ENCODE measurements at places on chromosomes 1 and 21.

GRCh38 chr21:35909456-35910223 is 150.7 kb downstream of the SETD4 start:
- DNase-seq, result no peak

DNA sequence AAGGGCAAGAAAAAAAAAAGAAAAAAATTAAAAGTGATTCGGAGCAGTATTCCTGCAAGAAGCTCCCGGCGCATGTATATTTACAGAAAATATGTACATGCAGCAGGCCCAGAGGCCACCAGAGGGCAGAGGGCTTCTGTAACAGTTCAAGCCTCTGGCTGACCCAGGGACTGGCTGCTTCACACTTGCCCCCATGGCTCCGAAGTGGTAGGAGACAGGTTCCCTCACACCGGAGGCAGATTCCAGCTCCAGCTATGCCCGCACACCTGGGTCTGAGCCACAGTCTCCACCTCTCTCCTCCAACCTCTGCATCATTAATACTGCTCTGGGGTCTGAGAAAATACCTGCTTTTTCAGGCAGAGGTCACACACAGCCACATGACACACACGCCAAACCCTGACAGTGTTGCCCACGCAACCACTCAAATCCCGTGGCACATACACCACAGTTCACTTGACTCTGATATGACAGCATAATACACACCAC is 2.2 kb upstream of the ARHGAP30 start:
- DNase-seq, result peak; percentile 60

- DNase-seq, result no peak
Measured at GRCh38 chr1:5982868-5983267, 9.4 kb downstream of the NPHP4 start.

DNA sequence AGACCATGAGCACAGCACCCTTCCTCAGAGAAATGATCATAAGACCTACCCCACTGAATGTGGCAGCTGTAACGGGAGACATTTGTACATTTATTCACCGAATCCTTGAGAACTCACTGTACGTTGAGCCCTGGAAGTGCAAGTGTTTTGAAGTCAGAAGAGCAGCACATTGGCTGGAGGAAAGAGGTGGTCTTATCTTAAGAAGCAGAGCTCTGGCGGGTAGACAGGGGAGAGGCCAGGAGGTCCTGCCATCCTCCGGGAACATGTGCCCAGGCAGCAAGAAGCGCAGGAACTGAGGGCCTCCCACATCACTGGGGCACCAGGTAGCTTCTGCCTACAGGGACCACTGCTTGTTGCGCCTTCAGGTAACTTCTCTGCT is 169.2 kb upstream of the IRF2BP2 start:
- no peak for DNase-seq

GRCh38 chr1:109635862-109636200 is 16.2 kb downstream of the AMPD2 start:
- DNase-seq, result no peak

DNA sequence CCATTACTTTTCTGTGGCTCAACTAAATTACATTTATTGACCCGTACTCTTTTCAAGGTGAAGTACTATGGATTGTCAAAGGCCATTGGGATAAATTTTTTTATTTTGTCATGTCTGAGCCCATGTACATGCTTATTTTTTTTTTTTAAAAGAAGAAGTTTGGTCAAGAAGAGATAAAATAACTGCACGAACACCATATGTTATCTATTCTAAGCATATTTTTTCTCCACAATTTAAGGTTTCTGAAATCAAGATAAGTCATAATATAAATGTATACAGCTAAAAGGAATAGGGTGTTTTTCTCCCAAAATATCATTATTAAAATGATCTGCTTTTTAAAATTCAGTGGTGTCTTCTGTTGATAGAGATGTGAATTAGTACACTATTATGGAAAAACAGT is 35.0 kb upstream of the SH2D1B start:
- no peak for DNase-seq

- no peak for DNase-seq
Measured at GRCh38 chr1:25257196-25257595, 9.9 kb upstream of the RSRP1 start.

DNA sequence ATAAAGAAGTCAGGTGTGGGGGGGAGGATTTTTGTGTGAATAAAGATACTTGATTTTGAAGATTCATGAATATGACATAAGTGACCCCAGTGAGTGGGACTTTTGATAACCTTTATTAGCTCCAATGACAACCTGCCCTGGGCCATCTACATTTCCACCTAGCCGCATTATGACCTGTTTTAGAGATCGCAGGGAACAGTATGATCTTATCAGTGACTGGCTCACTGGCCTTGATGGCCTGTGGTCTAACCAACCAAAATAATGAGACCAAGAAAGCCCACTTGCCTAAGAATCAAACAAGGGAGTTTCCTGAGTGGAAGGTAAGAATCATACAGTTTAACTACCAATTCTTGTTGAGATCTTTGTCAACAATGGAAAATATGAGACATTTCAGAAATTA is 1.8 kb downstream of the ELAPOR1 start:
- DNase-seq, result no peak

DNA sequence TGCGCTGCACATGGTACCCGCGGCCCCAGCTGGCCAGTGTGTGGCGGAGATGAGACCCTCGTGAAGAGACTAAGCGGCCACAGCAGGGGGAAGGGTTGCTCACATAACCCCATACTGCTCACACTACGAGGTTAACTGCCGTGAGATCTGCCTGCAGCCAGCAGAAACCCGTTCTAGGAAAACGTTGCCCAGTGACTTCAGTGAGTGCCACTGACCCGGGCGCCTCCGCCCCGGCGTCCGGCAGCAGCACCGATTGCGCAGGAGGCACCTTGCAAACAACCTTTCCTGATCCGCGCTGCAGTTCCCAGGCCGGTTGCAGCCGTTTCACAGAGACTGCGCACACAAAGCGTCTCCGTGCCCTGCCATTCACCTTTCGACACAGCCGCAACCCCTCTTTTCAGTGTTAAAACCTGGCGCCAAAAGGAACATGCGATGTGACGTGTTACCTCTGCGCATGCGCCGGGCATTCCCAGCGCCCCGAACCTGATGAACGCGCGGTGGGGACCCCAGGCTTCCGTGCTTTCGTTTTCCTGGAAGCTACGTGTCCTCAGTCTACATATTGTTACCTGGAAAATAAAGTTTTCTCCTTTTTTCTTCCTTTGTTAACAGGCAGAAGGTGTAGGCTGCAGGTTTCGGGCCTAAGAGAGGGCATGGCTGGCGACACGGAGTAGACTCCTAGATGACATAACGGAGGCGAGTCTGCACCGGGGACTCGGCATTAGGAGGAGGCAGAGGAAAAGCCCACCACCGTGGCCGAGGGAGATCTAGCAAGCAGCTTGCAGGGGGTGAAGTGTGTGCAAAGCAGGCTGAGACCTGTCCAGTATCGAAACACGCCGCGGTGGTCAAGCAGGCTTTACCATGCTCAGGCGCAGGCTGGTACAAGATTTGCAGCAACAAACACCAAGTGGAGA is 8.9 kb downstream of the VPS26C start:
- DNase-seq, result peak; percentile 84

GRCh38 chr1:201989354-201990128 is 7.1 kb downstream of the RNPEP start:
- DNase-seq, result no peak

- DNase-seq, result no peak
Measured at GRCh38 chr1:9111957-9112356, 16.9 kb downstream of the GPR157 start.

GRCh38 chr1:185017966-185018365 is 27.4 kb upstream of the RNF2 start:
- no peak for DNase-seq

DNA sequence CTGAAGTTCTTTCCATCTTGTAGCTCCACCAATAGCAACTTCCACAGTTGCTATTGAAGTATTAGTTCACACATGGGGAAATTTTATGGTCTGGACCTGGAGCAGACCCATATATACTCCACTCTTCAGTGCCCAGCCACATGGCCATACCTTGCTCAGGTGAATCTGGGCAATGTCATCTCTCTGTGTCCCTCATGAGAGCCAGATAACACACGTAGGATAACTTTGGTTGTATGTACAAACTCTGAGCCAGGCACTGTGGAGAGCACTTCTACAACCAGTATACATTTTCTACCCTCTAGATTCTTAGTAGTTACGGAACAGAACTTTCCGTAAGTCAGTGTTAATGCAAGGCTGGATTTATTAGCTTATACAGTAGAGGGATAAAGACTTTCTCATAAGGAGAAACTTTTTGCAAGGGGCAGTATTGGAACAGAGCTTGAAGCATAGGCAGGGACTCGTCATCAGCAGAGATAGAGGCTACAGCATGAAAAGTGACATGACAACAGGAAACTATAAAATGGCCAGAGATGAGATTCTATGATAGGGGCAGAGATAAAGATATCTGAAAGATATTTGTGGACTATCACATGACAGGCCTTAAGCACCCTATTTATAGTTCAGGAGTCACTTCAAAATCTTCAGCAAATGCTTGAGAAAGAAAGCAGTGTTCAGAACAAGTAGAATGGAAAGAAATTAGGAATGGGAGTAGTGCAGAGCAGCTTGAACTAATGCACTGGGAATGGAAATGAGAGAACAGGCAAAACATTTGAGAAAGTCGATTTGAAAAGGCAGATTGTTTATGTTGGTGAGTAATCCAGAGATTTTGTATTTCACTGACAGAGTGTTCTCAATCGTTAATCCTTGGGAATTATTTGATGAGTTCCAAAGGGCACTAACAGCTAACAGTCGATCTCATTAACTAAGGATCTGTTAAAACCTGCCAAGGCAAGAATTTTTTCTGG is 481.8 kb downstream of the USP25 start:
- DNase-seq, result no peak

- DNase-seq, result no peak
Measured at GRCh38 chr1:8711151-8711550, 106.3 kb downstream of the RERE start.

DNA sequence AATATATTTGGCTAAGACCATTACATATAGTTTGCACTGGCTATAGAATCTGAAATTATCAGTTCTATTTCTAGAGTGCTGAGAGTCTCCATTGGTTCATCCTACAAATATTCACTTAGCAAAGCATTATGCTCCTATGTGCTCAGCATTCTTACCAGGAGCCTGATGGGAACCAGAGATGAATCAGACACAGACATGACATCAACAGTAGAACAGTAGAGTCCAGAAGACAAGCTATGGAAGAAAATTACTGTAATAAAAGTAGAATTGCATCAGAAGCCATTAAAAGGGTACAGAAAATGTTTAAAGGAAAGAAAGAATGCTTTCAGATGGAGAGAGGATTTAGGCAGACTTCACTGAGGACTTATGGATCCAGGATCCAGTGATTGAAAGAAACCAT is 271.7 kb upstream of the SNX7 start:
- no peak for DNase-seq

GRCh38 chr21:41147096-41147978 is 20.6 kb upstream of the BACE2 start:
- DNase-seq, result no peak
